ENCODE measurements at places on chromosomes 13 and 19. TPM values are rescaled to one million over a fixed set of nuclear protein-coding genes. Genes with fewer than 3 reads are reported as not detected.

DNA sequence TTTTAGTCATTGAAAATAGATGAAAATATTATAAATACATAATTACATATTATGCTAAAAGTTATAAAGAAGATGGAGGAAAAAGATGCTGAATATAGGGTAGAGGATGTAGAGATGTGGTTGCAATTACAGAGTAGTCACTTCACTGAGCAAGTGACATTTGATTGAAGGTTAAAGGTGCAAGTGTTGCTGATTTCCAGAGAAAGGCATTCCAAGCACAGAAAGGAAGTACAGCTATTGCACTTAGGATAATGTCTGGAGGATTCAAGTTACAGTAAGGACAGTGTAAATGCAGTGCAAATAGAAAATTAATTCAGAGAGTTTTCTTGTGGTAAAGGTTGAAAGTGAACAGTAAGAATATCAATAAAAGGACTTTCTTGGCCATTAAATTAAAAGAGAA lies 1721.8 kb downstream of the PCDH9 start:
- no peak for DNase-seq

DNA sequence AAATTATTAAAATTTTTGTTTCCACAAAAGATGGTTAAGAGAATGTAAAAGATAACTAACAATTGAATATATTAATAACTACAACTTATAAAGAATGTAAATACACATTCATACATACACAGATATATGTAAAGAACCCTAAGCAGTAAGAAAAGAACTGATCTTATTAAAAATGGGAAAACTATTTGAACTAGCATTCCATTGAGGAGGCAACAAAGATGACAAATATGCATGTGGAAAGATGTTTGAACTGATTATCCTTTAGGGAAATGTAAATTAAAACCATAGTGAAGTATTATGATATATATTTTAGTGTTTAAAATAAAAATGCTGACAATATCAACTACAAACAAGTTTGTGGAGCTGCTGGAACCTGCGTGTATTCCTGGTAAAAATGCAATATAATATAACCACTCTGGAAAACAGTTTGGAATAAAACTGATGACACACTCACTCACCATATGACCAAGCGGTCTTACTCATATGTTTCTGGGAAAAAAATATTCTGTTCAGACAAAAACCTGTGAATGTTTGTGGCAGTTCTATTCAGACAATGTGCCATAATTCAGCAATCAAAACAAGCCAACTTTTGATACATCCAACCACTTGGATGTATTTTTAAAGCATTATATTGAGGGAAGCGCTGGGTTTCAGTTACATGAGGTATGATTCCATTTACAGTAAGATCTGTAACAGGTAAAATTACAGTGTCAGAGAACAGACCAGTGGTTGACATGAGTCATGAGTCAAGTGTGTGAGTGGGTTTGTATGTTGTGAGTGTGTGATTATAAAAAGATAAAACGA lies 694.4 kb upstream of the SLITRK5 start:
- DNase-seq: peak; percentile 3

DNA sequence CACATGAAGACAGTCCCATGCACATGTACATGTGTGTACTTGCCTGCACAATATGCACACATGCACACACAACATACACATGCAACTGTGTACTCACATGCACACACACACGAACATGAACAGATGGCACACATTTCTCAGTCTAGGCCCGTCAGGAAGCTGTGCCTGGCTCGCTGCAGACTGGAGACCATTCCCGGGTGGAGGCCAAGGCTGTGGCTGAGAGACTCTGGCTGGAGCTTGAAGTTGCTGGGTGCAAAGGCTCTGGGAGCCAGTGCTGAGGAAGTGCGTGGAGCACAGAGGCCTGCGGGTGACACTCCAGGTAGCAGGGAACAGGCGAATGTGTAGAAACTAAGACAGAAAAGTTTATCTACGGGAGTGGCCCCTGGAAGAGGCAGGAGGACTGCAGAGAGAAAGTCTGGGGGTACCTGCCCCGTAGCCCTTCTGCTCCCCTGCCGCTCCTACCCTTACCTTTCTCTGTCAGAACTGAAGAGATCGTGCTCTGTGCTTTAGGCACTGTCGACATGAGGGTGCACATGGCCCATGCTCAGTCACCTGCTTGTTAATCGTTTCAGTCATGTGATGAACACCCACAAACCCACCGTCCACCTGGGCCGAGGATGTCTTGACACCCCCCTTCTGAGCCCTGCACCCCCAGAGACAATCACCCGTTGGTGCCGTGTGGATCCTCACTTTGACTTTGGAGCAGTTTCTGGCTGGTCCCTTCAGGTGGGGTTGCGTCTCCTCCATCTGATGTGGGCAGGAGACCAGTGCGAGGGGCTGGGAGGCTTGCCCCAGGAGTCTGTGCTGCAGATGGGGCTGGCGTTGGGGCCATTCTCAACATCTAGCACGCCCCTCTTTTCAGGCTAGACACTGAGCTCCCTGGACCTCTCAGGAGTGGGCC lies 69.4 kb downstream of the TEX29 start:
- DNase-seq: no peak

DNA sequence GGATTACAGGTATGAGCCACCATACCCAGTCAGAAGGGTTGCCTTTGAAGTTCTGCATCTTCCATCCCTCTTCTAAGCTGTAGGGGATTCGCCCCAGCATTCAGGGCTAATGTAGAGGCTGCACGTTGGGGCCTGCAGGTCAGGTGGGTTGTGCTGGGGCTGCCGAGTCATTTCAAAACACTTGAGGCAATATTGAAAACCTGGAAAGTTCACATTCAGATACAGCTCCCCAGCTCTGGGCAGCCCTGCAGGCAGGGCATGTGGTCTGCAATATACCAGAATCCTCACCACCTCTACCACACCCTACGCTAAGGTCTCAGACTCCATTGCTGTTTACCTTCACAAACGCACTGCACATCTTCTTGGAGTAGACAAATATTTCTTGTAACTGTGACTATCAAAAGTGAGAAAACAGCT lies 24.6 kb downstream of the CCNE1 start:
- no peak for DNase-seq

DNA sequence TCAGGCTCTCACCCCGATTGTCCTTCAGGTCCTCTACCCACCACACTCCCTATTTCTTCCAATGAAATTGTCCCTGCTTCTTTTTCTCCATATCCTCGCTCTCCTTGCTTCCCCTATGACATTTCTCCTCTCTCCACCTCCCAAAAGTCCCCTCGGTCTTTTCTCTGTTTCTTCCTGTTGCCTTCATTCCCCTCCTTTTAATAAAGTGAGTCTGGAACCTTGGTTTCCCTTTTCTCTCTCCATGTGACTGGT lies 676 bp upstream of the ZNF574 start:
- no peak for DNase-seq

DNA sequence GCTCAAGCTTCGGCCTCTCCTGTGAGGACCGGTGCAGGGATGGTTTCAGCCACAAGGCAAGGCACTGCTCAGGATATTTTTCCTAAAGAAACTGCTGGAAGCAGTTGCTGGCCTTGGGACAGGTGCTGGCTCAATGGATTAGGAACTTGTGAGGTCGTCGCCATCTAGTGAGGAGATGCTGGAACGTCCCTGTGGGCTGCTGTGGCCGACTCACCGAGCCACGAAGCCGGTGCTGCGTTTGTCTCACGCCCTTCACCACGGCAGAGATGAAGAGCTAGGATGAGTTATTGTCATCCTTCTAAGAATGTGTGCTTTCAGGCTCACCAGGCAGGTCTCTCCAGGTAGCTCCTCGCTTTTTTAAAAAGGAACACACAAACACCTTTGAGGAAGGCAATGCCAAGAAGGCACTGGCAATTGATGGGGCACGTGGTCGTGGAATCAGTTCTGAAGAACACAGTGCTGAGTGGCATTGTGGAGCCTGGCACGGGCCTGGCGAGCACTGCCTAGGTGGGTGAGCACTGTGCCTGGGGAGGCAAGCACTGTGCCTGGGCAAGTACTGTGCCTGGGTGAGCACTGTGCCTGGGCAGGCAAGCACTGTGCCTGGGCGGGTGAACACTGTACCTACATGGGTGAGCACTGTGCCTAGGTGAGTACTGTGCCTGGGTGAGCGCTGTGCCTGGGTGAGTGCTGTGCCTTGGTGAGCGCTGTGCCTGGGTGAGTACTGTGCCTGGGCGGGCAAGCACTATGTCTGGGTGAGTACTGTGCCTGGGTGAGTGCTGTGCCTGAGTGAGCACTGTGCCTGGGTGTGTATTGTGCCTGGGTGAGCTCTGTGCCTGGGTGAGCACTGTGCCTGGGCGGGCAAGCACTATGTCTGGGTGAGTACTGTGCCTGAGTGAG lies 140.4 kb downstream of the TEX29 start:
- peak; percentile 46 for DNase-seq

- DNase-seq: peak; percentile 24
These were observed 118.1 kb upstream of the FRY start for GRCh38 chr13:31913459-31913858.

GRCh38 chr13:46507981-46508380 lies 45.0 kb upstream of the LRCH1 start:
- peak; percentile 43 for DNase-seq

DNA sequence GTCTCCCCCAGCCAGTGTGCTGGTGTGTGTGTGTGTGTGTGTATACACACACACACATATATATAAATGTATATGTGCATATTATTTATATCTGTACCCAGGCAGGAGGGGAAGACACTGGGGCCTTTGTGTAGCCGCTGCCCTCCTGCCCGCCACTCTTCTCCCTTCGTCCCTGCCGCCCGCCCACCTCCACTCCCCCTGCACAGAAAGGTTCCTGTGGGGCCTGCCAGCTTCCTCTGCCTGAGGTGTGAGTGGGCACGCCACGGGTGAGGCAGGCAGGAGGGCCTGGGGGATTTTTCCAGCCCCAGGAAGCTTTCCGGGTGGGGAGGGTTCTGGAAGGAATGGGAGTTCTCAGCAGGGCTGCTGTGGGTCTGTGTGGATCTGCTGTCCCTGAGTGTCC lies 6.9 kb downstream of the IRF2BP1 start:
- no peak for DNase-seq

GRCh38 chr13:71378961-71379905 lies 487.8 kb downstream of the DACH1 start:
- no peak for DNase-seq

GRCh38 chr13:43285933-43286597 lies 262.7 kb downstream of the DNAJC15 start:
- DNase-seq: peak; percentile 53

DNA sequence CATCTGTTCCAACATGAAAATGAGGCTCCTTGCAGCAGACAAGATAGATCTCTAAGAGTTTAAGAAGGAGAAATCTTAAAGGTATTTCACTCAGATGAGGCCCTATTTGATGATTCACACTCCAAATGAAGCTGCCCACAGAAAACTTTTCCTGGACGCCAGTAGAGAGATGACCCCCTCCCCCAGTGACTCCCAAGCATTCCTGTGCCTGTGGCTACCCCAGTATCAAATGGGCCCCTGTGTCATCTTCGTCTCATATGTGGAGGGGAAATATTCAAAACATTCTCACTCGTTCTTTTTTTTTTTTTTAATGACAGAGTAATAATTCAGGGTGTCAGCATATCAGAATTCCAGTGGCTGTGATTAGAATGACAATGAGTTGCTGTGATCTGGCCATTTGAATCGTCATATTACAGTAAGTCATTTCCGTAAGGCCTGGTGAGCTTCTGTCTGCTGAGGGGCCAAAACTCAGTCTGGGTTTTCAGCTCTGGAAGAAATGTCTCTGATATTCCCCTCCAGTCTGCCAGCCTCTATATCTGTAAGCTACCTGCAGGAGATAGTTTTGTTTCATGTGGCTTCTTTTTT lies 194.7 kb downstream of the URI1 start:
- peak; percentile 1 for DNase-seq

- no peak for DNase-seq
These were observed 29.7 kb downstream of the NKPD1 start for GRCh38 chr19:45130888-45131615.

DNA sequence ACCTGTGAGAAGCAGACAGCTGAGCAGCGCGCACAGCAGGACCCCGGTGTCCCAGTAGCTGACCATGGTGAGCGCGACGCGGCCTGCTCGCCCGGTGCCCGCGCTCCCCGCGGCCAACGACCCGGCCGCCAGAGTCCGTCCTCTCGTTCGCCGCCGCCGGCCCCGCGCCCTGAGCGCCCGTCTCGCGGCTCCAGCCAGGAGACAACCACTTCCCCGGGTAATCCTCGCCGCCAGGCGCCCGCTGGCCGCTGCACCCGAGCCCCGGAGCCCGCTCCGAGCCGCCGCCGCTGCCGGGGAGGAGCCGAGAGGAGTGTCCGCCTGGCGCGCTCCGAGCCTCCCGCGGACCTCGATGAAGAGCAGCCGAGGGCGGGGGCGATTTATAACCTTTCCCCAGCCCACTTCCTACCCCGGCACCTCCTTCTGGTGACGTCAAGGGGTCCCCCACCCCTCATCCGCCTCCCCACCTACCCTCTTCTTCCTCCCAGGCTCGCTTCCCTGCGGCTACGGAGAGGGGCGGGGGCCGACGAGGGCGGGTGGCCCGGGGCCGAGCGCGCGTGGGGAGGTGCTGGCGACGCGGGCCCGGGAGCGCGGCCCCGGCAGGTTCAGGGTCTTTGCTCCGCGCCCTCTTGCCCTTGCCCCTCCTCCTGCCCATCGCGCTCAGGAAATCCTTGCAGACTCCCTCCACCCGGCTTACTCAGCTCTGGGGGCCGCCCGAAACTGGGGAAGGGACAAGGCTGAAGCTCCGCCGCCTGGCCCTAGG lies at the start of gene FLT1:
FLT1 (minus strand) TSS at position 351 of the 760 bp plus-strand sequence; CDS start at position 66, 285 bp downstream.
- peak; percentile 28 for DNase-seq

DNA sequence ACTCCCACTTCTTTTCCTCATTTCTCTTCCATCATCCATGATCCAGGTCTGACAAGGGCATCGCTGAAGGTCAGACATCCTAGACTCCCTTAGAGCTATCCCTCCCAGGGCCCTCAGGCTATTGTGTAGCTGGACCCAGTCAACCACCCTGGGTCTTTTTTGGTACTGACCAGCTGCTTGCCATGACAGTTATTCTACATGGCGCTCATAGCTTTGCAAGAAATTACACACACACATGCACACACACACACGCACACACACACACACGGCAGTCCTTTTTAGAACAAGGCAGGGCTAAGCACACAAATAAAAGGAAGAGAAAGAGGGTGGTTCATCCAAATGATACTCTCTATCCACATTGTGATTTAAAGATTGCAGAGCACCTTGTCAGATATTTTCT lies 18.3 kb downstream of the SIAH3 start:
- no peak for DNase-seq

The FREM2 gene
- total RNA-seq: 0.76 TPM

The MRPL54 gene
- 48.6 TPM for total RNA-seq

The CYP4F2 gene
- total RNA-seq: 1.8 TPM

The CCDC8 gene
- not detected for total RNA-seq

The PPP1R15A gene
- total RNA-seq: 31.1 TPM

The CEACAM20 gene
- not detected for total RNA-seq

The PABPC3 gene
- total RNA-seq: 0.02 TPM

The IRGC gene
- total RNA-seq: not detected

The WDR62 gene
- total RNA-seq: 19.4 TPM

The KLK3 gene
- total RNA-seq: not detected

The ZNF443 gene
- total RNA-seq: 2.2 TPM

Data from M059J (cell line).